ENCODE measurements at places on chromosomes 3 and 15. TPM values are rescaled to one million over a fixed set of nuclear protein-coding genes. Genes with fewer than 3 reads are reported as not detected.

The POMGNT2 gene
- total RNA-seq: 6.2 TPM

The DCLK3 gene
- under 0.01 TPM for total RNA-seq

The ANKDD1A gene
- total RNA-seq: 1.8 TPM

The PARP9 gene
- total RNA-seq: 16.8 TPM

The INSYN1 gene
- 0.13 TPM for total RNA-seq

The GUCA1C gene
- total RNA-seq: not detected

The GOLGA6L10 gene
- total RNA-seq: 1.3 TPM

The SAMD7 gene
- not detected for total RNA-seq

The ANKRD63 gene
- total RNA-seq: not detected

The ECE2 gene
- not detected for total RNA-seq

The ST8SIA2 gene
- 0.31 TPM for total RNA-seq

The ARGFX gene
- total RNA-seq: not detected

The SLC22A14 gene
- total RNA-seq: 0.31 TPM

The MTMR10 gene
- total RNA-seq: 52.6 TPM

The GP9 gene
- not detected for total RNA-seq

The NPAP1 gene
- not detected for total RNA-seq

The CCR9 gene
- total RNA-seq: not detected

The POLQ gene
- 7.8 TPM for total RNA-seq

The SPINT1 gene
- total RNA-seq: 1.6 TPM

The TASOR gene
- 91.0 TPM for total RNA-seq

The FRMD5 gene
- 15.6 TPM for total RNA-seq

The LMAN1L gene
- not detected for total RNA-seq

The P2RY13 gene
- not detected for total RNA-seq

The MELTF gene
- total RNA-seq: 4.1 TPM

The KLF15 gene
- 0.49 TPM for total RNA-seq

The SERPINI2 gene
- total RNA-seq: not detected

The NDN gene
- 9.9 TPM for total RNA-seq

The FAM174B gene
- total RNA-seq: 5.3 TPM

The FMN1 gene
- total RNA-seq: 0.25 TPM

The CELSR3 gene
- total RNA-seq: 0.49 TPM

The PLCD1 gene
- 17.5 TPM for total RNA-seq

The TEX55 gene
- total RNA-seq: not detected

The SCN5A gene
- 5.2 TPM for total RNA-seq

The WDR72 gene
- not detected for total RNA-seq

The ABTB1 gene
- total RNA-seq: 9.3 TPM

The MNS1 gene
- total RNA-seq: 0.32 TPM

The TRMT10C gene
- total RNA-seq: 18.8 TPM

The DPPA2 gene
- not detected for total RNA-seq

The SHISA5 gene
- 93.1 TPM for total RNA-seq

The CASR gene
- not detected for total RNA-seq

The STOML1 gene
- 22.5 TPM for total RNA-seq

The CHL1 gene
- not detected for total RNA-seq

The ADAMTS9 gene
- 64.8 TPM for total RNA-seq

The IQCF5 gene
- not detected for total RNA-seq

The GRK7 gene
- total RNA-seq: under 0.01 TPM

The CACNA2D3 gene
- not detected for total RNA-seq

The CFAP100 gene
- not detected for total RNA-seq

The BCL6 gene
- 2.1 TPM for total RNA-seq

Data from bladder microvascular endothelial cell (primary cell).